Activated CD8-positive, alpha-beta T cell treated with anti-CD3 and anti-CD28 coated beads, Interleukin-2, amount 10 ng/mL, durations not matched to agents 7 days and 5 days (primary cell): ENCODE measurements at places on chromosomes 6 and 20.

DNA sequence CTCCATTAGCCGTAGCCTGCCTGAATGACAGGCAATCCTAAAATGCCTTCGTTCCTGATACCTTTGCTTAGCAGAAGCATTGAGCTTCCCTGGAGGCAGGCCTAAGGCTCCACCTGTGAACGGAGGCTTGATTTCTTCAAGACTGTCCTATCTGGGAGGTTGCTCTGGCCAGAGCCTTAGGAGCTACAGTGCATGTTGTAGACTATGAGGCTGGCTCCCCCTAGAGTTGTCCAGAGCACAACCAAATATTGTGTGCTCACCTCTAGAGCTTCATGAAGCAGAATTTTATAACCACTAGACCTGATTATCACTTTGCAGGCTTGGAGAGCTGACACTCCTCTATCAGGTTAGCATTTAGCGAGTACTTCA is 217.8 kb downstream of the MAFB start:
- H3K36me3 ChIP-seq, result no peaks in the 10 kb centered on the region
- no peak overlapping the region for H3K4me3 ChIP-seq
- H3K27me3 ChIP-seq, result no peaks in the 10 kb centered on the region

DNA sequence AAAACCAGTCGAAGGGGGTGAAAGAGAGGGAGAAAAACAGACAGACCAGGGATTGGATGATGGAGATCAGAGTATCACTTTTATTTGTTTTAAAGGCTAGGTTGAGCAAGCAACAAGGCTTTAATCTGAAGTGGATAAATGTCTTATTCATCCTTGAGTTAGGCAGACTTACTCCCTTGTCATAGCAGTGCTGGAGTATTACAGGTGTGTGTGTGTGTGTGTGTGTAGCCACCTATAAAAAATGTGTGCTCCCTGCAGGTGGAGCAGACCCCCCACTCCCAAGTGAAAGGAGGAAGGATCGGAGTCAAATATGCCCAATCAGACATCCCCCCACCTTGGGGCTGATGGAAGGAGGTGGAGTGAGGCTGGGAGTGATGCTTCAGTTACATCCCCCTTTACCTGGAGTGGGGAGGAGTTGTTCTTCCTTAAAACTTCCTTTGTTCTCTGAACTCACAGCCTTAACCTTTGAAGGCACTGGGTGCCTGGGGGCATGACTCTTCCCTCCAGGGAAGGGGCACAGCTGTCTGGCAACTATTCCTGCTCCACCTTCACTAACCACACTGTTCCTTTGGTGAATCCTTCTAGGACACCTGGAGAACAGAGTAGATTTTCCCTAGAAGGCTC is 27.3 kb downstream of the PTK7 start:
- no peak overlapping the region for H3K4me3 ChIP-seq
- peaks cover 4% of the 10 kb centered on the region for H3K4me1 ChIP-seq
- H3K27ac ChIP-seq, result no peak overlapping the region
- DNase-seq, result no peak

DNA sequence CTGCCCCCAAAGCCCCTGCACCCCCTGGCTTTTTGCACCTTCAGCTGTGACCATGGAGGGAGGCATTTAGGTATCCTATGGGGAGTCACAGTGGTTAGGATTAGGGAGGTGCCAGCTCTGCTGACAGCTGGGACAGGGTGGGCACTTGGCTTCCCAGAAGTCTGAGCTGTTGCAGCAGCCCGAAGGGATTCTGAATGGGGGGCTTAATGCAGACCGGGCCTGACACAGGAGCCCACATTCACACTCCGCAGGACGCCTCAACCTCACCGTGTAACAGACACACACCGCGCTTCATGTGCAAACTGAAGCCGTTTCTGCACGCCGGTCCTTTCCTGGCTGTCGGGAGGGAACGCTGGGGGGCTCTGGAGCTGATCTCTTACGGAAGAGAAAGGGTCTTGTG is 1.9 kb downstream of the EBF4 start:
- no peak for DNase-seq
- H3K27ac ChIP-seq, result no peak overlapping the region
- H3K36me3 ChIP-seq, result peaks cover 3% of the 10 kb centered on the region

DNA sequence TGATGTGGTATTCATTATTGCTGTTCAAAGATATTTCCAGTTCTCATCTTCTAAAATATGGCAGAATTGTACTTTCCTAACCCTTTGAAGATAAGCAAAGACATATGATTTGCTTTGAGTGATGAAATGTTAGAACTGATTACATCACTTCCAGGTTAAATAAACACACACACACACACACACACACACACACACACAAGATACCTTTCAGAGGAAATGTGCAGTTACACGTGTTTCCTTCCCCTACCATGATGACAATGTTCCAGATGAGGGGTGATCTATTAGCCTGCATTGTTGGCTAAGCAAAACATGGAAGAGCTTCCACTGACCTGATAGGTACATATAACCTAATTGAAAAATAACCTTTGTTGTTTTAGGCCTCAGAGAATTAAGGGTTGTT is 11.7 kb upstream of the FRK start:
- peaks cover 5% of the 10 kb centered on the region for H3K4me1 ChIP-seq
- no peak overlapping the region for H3K4me3 ChIP-seq
- no peaks in the 10 kb centered on the region for H3K36me3 ChIP-seq
- H3K27me3 ChIP-seq, result peaks cover 9% of the 10 kb centered on the region
- DNase-seq, result no peak

DNA sequence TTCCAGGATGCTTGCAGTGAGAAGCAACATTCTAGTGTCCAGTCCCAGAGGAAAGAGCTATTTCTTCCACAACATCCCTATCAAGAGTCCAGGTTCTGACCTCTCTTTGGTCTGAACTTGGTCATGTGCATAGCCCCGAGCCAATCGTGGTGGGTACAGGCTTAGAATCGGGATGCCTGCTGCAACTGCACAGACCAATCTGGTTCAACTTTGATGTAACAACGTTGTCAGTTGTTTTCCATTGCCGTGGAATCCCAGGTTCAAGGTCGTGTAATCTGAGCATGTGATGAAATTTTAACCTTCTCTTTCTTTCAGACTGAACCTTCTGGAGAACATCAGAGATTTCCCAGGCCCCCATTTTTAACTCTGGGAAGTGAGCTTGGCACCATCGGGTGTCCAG is 130.5 kb downstream of the ANKRD60 start:
- H3K36me3 ChIP-seq, result no peaks in the 10 kb centered on the region
- H3K4me3 ChIP-seq, result no peak overlapping the region
- no peaks in the 10 kb centered on the region for H3K4me1 ChIP-seq
- no peak for DNase-seq

DNA sequence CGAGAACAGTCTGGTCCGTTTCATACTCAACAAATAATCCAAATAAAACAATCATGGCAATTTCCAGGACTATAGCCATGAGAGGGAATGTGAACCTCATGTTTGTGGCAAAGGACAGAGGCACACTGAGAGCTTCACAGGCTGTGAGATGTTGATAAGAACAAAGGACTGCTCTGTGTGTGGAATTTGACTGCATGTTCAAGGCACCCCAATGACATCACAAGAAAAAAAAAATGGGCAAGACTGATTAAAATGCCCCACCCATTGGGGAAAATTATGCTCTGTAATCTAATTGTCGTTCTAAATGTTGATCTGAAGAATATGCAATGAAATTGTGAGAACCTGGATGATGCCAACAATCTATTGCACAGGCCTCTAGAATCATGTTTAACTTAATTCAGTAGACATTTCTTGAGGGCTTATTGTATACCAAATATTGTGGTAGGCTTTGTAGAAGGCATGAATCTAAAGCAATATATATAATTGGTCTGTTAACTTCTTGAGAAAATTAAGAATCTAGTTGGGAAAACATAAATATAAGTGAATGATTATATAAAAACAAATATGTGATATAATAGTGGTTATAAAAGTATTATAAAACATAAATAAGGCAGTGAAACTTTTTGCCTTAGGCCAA is at the start of gene RHAG:
TSS of gene RHAG (minus strand) at position 127 of the 637 bp plus-strand sequence. CDS start at position 100, 27 bp downstream.
- H3K4me1 ChIP-seq, result no peaks in the 10 kb centered on the region
- DNase-seq, result no peak
- no peaks in the 10 kb centered on the region for H3K27me3 ChIP-seq
- H3K4me3 ChIP-seq, result no peak within 1 kb of the TSS
- no peaks in the 10 kb centered on the region for H3K36me3 ChIP-seq
- H3K27ac ChIP-seq, result no peak within 1 kb of the TSS

DNA sequence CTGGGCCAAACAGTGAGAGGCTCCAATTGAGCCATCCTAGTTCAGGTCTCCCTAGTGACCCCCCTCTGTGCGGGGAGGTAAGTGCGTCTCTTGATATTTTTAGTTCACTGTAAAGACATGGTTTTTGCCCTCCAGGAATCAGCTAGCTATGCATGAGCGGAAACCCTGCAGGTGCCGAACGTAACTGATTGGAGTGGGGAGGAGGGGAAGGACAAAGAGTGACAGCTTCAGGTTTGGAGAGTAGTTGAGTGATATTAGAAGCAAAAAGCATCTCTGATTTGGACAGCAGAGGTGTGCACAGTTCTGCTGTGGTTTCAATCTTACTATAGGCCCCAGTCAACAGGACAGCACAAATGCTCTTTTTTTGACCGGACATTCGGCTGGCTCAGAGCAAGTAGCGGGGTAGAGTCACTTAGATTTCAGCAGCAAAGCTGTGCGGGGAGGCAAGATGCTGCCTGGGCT is 31.8 kb downstream of the TBC1D7 start:
- H3K4me1 ChIP-seq, result no peaks in the 10 kb centered on the region
- H3K36me3 ChIP-seq, result peaks cover 37% of the 10 kb centered on the region
- H3K27me3 ChIP-seq, result no peaks in the 10 kb centered on the region
- H3K27ac ChIP-seq, result no peak overlapping the region

GRCh38 chr6:130185658-130186057 is 37.1 kb downstream of the SAMD3 start:
- H3K4me3 ChIP-seq, result no peak overlapping the region
- no peak for DNase-seq
- no peaks in the 10 kb centered on the region for H3K27me3 ChIP-seq
- H3K27ac ChIP-seq, result no peak overlapping the region
- H3K4me1 ChIP-seq, result peaks cover 69% of the 10 kb centered on the region

GRCh38 chr20:31819083-31819784 is at the start of gene MYLK2:
Gene MYLK2 (plus strand): TSS chr20:31819356. CDS start chr20:31819581, 225 bp downstream.
- no peaks in the 10 kb centered on the region for H3K36me3 ChIP-seq
- DNase-seq, result no peak
- peaks cover 15% of the 10 kb centered on the region for H3K4me1 ChIP-seq
- H3K27me3 ChIP-seq, result no peaks in the 10 kb centered on the region
- H3K27ac ChIP-seq, result no peak within 1 kb of the TSS
- no peak within 1 kb of the TSS for H3K4me3 ChIP-seq

DNA sequence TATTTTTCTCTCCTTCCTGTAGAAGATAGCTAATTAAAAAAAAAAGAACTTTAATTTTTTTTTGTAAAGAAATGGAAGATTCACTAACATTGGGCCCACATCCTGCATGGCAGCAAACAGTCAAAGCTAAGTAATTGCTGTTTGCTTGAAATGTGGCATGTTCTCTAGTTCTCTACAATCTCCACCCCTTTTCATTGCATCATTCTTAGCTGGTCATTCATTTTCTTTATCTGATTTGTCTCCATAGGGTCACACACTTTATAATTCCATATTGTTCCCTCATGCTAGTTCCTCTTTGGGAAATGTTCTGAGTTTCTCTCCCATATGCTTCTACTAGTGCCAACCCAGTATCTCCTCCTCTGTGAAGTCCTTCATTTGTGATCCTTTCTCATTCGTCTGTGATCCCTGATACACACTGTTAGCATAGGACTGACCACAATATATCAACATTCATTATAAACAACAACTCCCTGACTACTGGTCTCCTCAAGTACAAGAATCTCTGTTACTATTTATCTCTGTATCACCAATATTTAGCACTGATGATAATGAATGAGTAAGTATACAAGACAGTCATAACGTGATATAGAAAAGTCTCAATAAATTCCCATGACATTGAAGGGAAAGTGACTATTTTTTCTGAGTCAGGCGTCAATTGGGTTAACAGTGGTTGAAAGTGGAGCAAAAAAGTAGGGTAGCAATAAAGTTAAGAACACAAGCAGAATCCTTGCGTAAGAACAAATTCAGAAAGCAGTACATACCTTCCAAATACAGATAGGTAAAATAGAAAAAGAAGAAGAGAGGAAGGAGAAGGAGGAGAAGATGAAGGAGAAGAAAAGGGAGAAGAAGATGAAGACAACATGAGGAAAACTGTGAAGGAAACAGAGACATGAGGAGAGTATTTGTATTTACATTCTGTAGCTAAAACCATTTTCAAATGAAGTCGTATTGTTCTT is 33.2 kb upstream of the MYB start:
- H3K4me3 ChIP-seq, result no peak overlapping the region
- DNase-seq, result no peak
- H3K27ac ChIP-seq, result no peak overlapping the region
- H3K27me3 ChIP-seq, result no peaks in the 10 kb centered on the region
- peaks cover 49% of the 10 kb centered on the region for H3K4me1 ChIP-seq

GRCh38 chr20:13338999-13339411 is 117.9 kb downstream of the ISM1 start:
- no peak overlapping the region for H3K27ac ChIP-seq
- peaks cover 9% of the 10 kb centered on the region for H3K4me1 ChIP-seq
- no peak overlapping the region for H3K4me3 ChIP-seq
- DNase-seq, result no peak

- H3K4me1 ChIP-seq, result peaks cover 3% of the 10 kb centered on the region
- peak overlapping the region; percentile 60 for H3K4me3 ChIP-seq
- no peaks in the 10 kb centered on the region for H3K27me3 ChIP-seq
- peak overlapping the region; percentile 14 for H3K27ac ChIP-seq
Measured at GRCh38 chr6:8743170-8743745, 307.9 kb upstream of the SLC35B3 start.

- H3K27me3 ChIP-seq, result no peaks in the 10 kb centered on the region
- DNase-seq, result no peak
- peaks cover 42% of the 10 kb centered on the region for H3K36me3 ChIP-seq
- no peak overlapping the region for H3K4me3 ChIP-seq
- H3K4me1 ChIP-seq, result peaks cover 36% of the 10 kb centered on the region
Measured at GRCh38 chr6:35683267-35683666, 5.4 kb downstream of the FKBP5 start.

DNA sequence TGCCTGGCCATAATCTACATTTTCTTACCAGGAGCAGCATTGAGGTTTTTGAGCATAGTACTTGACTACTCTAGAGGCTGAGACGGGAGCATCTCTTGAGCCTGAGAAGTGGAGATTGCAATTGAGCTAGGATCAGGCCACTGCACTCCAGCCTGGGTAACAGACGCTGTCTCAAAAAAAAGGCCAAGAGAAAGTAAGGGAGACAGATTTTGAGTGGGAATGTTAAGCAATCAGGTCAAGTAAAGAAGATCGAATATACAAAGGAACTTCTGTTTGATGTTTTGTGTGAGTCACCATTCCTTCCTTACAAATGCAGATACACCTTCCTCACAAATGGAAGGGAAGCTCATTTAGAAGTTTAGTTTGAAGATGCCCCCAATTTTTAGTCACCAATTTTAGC is 4.4 kb downstream of the PNRC1 start:
- peaks cover 22% of the 10 kb centered on the region for H3K4me1 ChIP-seq
- H3K27ac ChIP-seq, result peak overlapping the region; percentile 28
- no peaks in the 10 kb centered on the region for H3K27me3 ChIP-seq
- no peak overlapping the region for H3K4me3 ChIP-seq
- DNase-seq, result no peak
- H3K36me3 ChIP-seq, result peaks cover 45% of the 10 kb centered on the region

DNA sequence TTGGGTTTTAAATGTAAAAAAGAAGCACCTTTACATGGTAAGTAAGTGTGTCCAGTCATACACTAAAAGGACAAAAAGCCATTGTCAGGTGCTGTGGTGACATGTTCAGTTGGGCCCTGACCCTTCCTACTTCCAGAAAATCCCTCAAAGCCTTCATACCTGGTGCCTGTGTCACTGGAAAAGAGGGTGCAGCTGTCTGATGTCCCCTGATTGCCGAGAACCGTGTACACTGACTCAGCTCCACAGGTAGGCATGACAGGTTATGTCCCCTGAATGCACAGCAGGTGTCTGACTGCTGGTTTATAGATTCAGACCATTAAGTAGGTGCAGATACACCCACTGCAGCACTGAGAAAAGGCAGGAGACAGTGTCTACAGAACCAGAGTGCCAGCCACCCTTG is 99.1 kb downstream of the FOXC1 start:
- no peak overlapping the region for H3K4me3 ChIP-seq
- no peaks in the 10 kb centered on the region for H3K4me1 ChIP-seq
- no peaks in the 10 kb centered on the region for H3K27me3 ChIP-seq
